Activated CD4-positive, alpha-beta T cell treated with anti-CD3 and anti-CD28 coated beads, Interleukin-2, amount 10 ng/mL, durations not matched to agents 7 days and 5 days (primary cell): ENCODE measurements at places on chromosomes 7 and 10. TPM values are rescaled to one million over a fixed set of nuclear protein-coding genes. Genes with fewer than 3 reads are reported as not detected.

GRCh38 chr7:150945853-150946420, 32.2 kb downstream of the KCNH2 start:
- DNase-seq: no peak

- DNase-seq: peak; percentile 66
Measured at GRCh38 chr10:30359373-30360206, 10.5 kb upstream of the MTPAP start.

DNA sequence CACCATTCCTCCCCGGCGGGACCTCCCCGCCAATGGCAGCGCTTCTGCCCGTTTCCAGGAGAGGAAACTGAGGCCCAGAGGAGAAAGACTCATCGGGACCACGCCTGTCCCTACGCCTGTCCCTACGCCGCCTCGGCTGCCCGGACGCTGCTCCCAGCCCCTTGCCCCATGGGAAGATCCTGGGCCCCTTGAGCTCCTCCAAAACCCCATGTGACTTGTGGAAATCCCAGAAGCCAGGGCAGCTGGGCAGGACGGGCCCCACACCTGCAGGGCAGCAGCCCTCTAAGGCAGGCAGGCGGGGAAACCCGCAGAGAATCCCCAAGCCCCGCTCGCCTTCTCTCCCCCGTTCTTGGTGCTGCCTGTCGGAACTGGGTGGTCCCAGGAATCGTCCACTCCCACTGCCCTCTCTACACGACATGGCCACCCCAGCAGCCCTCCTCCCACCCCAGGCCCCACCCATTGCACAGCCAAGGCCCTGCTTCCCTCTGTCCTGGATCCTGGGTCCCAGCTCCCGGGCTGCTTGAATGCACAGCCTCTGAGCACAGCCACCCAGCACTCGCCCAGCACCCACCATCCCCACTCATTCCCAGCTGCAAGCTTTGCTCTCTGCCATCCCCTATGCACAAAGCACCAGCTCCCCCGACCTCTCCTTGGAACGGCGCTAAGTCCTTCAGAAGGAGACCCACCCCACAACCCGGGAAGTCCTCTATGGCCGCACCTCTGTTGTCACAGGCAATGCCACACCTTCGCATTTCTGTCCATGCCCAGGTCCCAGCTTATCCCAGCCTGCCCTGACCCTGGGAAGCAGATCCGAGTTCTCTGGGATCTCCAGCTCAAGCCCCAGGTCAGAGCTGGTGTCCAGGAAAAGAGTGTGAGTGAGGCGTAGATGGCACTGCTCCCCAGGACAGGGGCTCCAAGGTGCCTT, 50.6 kb downstream of the SLC29A4 start:
- DNase-seq: no peak

DNA sequence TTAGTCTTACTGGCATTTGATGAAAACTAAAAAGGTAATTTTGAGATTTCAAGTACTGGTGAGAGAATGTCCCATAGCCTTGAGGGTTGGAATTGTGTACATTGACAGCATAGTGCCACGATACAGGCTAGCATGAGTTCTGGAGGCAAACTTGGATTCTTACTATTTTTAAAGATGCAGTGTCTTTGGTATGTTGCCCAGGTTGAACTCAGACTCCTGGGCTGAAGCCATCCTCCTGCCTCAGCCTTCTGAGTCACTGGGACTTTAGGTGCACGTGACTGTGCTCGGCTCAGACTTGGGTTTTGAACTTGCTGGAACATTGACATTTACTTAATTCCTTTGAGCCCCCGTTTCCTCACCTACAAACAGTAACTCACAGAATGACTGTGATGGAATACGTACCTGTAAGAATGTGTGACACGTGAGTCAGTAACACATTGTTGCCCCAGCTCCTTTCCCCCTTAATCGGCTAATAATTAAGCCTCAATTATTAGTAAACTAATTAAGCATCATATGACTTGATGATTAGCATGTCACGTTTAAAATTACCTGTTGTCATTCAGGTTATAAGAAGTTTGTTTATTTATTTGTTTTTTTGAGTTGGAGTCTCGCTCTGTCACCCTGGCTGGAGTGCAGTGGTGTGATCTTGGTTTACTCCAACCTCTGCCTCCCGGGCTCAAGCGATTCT, 10.6 kb downstream of the DNAJB6 start:
- DNase-seq: no peak

GRCh38 chr7:44309271-44310091, 15.9 kb downstream of the CAMK2B start:
- DNase-seq: peak; percentile 19

DNA sequence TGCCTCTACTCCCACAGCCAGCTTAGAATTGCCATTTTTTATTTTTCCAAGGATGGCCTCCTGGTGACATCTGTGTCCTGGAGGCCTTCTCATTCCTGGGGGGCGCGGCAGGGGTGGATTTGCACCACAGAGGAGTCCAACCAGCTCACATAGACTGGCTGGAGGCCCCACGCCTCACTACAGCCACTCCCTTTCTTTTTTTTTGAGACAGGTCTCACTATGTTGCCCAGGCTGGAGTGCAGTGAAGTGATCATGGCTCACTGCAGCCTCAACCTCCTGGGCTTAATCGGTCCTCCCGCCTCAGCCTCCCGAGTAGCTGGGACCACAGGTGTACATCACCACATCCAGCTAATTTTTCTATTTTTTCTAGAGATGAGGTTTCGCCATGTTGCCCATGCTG, 57.6 kb upstream of the DOCK1 start:
- no peak for DNase-seq

DNA sequence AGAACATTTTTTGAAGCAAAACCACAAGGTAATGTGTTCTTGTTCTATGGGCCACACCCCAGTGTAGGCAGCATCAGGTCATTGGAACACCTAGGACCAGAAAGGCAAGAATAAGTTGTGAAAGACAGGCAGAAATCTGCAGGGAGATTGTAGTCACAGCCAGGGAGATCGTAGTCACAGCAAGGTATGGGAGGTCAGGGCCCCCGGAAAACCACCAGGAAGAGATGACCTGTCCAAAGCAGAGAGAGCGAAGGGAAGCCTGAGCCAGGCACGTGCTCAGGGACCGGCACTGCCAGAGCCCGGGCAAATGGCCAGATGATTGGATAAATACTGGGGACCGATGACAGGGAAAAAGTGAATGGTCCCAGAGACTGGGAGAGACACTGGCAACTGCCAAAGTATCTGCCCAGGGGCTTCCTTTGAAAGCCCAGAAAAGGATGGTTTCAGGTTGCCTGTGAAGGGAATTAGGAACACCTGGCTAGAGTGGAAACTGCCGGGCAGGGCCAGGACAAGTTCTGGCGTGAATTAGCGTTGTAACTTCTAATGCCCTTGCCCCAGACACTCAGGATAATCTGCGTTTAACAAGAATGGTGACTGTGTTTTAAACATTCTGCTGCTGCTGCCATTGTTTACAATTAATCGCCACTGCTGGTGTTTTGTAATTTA, 3.9 kb upstream of the NOBOX start:
- no peak for DNase-seq

DNA sequence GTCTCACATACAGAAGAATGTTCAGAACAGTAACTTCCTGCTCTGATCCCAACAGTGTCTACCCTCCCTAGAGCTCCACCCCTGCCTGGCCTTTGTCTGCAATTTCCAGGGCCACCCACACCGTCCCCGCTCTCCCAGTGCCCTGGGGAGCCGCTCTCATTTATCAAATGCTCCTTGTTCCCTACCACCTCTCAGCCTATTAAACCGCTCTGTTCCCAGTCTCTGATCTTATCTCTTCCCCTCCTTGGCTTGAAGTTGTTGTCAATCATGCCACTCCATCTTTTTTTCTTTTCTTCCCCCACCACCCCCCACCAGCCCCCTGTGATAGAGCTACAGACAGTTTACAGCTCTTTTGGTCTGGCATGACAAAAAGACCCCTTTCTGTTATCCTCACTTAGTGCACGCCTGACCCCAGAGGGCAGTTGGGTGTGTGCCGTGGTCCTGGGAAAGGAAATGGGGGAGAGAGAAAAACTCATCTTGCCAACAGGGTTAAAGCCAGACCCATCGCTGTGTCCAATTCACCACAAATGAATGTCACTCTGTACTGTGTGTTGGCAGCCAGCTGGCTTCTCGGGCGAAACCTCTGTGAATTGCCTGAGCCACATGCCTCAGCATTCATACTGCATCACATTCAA, 28.8 kb upstream of the HECTD2 start:
- no peak for DNase-seq

- no peak for DNase-seq
Measured at GRCh38 chr7:12801107-12801506, 113.7 kb downstream of the ARL4A start.

DNA sequence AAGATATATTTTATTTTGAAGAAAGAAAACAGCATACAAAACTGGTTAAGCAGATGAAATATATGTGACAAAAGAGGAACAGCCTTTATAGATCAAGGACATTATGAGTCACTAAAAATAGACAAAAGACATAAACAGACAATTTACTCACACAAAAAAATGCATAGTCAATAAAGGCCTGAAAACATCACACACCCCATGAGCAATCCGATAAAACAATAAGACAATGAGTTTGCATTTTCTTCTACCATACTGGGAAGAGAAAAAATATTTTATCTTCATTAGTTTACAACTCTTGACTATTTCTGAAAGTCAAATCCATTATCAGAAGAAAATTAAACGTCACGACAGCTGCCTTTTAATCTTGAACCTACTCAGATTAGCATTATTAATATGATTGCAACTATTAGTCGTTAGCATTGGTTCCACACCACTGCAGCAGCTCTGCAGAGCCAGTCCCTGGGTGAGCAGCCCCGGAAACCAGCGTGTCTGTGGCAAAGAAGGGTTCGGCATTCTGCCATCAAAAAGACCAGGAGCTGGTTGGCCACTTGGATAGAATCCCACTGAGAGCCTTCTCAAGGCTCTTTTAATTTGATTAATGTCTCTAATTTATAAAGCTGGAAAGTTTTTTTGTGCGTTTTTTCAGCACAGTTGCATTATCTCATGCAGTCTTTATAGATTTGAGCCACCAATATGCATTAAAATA, 305.4 kb upstream of the SHH start:
- DNase-seq: no peak

- no peak for DNase-seq
Measured at GRCh38 chr10:46033602-46034011, 3.2 kb upstream of the NCOA4 start.

- DNase-seq: no peak
Measured at GRCh38 chr7:26993816-26994810, 101.7 kb downstream of the HOXA1 start.

DNA sequence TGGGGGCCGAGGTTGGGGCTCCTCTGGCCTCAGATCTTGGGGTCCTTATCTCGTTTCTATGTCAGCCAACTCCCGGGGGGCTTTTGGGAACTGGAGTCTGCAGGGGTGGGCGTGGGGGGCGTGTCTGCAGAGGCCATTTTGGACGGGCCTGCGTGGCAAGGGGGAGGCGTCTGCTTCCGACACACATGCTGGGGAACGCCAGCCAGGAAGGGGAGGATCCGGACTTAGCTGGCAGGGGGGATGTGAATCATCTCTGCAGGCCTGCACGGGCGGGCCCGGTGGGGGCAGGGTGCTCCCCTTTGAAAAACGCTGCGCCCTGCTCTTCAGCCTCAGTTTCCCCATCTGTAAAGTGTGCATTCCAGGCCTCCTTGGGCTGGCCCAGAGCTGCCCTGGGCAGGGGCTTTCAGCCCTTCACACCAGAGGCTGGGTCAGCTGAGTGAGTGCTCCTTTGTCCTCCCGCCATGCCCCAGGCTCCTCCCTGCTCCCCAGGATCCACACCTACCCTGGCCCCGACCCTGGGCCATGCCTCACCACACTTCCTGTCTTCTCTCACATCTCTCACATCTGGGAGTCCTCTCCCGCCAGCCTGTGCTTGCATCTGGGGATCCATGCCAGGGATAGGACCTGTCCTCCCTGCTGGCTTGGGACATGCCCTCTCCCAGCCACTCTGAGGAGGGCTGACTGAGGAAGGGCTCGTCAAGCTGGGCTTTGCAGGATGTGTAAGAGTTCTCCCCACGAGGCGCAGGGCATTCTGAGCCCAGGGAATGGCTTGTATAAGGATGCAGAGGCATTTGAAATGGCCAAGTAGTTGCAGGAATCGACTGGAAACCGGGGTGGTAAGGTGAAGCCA, 172.6 kb upstream of the TNRC18 start:
- peak; percentile 61 for DNase-seq

- no peak for DNase-seq
Measured at GRCh38 chr10:62019013-62019684, 117.7 kb downstream of the ARID5B start.

DNA sequence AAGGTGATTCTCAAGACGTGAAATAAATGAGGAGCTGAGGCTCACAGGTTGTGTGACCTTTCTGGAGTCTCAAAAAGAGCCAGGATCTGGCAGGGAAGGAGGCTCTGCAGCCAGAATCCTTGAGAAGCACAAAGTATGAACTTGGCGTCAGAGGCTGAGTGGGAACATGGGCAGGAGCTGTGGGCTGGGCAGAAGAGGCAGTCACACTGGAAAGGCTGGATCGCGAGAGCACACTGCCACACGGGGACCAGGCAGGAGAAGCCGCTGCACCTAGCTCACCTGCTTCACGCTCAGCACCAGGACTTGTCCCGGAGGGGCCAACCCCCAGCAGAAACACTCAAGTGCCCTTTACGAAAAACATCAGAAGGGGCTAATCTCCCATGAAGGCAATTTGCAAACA, 535.0 kb downstream of the TNS3 start:
- no peak for DNase-seq

DNA sequence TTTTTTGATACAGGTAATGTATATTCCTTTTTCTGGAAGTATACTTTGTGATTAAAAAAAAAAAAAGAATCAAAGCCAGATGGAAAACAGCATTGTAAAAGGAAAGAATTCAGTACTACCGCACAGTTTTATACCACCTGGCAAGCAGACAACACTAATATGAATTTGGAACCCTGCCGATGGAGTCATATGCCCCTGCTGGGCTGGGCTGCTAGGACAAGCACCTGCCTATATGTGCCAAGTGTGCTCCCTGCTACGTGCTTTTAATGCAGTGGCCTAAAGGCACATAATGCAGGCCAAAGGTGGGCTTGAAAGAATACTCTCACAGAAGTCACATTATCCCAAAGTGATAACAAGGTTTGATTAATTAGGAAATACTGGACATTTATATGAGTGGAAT, 29.8 kb upstream of the WAC start:
- no peak for DNase-seq

ITPRID1 gene
- not detected for total RNA-seq

IKZF1 gene
- total RNA-seq: 406 TPM

ZNF33A gene
- total RNA-seq: 30.8 TPM

STEAP1 gene
- total RNA-seq: not detected

CEP55 gene
- total RNA-seq: 92.3 TPM

TBX20 gene
- total RNA-seq: 0.27 TPM

DPYSL4 gene
- total RNA-seq: 1.6 TPM
